ENCODE measurements at places on chromosomes 3 and 15.

GRCh38 chr15:100598655-100599054 is 3.3 kb downstream of the LINS1 start:
- DNase-seq = no peak

GRCh38 chr3:99842826-99843589 is 25.3 kb downstream of the CMSS1 start:
- peak; percentile 58 for DNase-seq

DNA sequence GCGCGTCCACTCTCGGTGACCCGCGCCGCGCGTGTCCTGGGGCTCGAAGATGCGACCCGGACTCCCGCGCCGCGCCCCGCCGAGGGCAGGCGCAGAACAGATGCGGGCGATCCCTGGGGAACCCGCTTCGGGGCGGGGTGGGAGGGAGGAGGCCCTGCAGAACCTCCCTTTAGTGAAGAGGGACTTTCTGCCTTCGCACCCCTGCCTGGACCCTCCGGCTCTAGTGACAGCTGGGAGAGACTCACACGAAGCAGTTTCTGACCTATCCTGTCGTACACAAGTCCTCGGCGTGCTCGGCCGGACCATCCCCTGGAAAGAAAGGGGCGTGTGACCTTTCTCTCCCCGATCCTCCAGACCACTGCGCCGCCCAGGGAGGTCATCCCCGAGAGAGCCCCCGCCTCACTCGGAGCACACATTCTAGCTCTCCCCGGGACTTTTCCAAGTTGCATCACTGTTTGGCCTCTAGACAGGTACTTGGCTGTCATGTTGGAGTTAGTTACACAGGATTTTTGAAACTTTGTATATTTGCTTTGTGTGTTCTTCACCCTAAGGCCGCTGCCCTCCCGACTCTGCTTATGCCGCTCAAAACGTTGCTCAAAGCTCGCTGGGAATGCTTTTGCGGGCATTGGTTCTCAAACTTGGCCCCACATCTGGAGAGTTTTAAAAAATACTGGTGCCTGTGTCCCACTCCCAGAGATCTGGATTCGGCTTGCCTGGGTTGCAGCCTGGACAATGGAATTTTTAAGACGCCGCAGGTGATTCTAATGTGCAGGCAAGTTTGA is 582 bp downstream of the CGNL1 start:
- no peak for DNase-seq

DNA sequence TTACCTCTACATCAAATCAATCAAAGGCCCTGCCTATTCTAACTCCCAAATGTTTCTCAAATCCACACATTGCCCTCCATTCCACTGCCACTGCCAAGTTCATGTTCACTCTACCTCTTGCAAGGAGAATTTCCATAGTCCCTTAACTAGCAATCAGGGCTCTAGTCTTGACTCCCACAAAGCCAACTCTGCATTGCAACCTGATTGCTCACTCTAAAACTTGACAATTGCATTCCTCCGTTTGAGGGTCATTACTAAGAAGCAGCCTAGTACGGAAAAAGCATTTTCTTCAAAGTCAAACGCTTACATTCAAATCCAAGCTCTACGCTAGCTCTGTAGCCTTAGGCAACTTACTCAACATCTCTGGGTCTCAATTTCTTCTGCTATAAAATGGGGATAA is 1.2 kb downstream of the CPA3 start:
- DNase-seq = no peak

GRCh38 chr15:88664151-88664778 is 25.4 kb downstream of the ISG20 start:
- peak; percentile 65 for DNase-seq

Data from cerebellar cortex (tissue), 1 donor.